RKO (cell line): ENCODE measurements at places on chromosomes 2 and 18.
A peak's percentile ranks its signal among the peaks of the same experiment; 100 is the strongest.

GRCh38 chr2:17386771-17387170 is 131.5 kb downstream of the RAD51AP2 start:
- no peak for DNase-seq

DNA sequence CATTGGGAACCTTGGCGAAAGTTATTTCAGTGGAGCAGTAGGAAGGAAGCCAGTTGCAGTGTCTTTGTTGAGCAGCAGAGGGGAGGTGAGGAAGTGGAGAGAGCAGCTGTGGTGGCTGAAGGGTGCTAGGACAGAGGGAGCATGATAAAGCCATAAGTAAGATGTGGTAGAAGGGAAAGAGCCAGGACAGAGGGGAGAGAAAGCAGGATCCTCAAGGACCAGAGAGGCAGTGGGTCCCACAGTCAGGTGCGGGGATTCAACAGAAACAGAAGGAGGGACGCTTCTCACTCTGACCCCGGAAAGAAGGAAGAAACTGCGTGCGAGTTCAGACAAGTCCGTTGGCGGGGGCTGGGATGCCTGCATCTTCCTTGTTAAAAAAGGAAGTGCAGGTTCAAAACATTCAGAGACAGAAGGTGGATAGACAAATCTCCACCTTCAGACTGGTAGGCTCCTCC is at the start of gene CXCR2:
TSS of gene CXCR2 (plus strand) at position 403 of the 455 bp plus-strand sequence. CDS start 8,774 bp downstream, outside the sequence.
- DNase-seq: no peak

- DNase-seq: no peak
Observed at GRCh38 chr2:68302281-68302875, 17.4 kb downstream of the CNRIP1 start.

GRCh38 chr2:106201661-106202060 is 7.6 kb upstream of the UXS1 start:
- no peak for DNase-seq

DNA sequence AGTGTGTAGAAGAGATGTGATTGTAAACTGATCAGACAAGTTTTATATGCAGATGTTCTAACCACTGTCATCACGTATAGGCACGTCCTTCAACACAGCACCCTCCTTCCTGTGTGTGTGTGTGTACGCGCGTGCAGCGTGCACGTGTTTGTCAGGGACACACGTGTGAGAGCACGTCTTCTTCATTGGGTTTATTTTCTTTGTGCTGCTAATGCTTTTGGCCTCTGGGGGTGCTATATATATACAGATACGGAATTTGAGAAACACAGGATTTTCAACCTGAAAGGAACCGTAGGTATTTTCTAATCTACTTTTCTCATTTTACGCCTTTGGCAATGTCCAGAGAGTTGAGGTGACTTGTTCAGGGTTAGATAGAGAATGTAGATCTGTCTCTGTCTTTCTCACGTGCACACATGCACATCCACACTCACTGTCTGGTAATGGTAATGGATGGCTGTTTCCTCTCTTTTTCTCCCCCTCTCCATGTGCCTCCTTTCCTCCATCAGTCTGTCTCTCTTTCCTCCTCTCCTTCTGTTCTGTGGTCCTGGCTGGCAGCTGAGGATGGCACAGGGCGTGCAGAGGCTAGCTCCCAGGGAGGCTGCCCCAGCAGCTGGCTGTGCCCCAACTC is 13.4 kb upstream of the CELF4 start:
- peak; percentile 64 for DNase-seq

DNA sequence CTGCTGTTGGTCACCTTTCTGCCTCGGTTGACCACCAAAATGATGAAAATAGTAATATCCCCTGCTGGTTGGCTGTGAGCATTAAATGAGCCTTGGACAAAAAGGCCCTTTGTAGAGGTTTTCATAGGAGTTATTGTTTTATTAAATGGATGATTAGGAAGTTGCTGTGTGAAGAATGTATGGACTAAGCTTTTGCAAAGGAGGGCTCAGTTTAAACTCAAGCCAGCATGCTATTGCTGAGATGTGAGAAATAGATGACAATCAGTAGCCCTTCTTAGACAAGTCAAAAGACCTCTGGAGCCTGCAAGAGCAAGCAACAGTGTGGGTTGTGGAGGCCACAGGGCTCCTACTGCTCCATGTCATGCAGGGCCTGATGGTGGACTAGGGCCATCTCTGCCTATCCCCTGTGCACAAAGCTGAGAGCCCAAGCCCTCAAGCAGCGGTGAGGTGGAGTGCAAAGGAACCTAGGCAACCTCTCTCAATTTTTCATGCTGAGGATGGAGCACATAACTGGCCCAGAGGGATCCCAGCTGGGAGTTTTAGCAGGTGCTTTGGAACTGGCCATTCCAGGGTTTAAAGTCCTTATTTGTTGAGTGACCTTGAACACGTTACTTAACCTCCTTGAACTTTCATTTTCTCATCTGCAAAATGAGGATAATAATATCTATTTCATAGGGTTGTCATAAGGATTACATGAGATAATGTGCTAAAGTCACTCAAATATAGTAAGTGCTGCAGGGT is 37.1 kb downstream of the FOSL2 start:
- DNase-seq: no peak

DNA sequence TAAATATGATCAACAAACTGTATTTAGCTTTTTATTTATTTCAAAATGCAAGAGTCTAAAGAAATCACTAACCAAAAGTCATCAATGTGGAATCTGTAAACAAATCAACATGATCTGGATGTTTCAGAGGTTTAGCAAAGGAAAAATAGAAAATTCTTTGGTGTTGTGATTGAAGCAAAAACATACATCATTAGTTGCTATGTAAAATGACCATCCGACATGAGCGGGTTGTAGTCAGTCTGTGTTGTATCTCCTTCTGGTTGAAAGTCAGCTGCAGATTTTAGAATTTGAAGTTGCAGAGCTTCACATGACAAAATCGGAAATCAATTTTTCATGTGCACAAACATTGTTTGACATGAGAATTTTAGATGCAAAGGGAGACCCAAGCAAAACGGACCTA is 63.2 kb downstream of the IRS1 start:
- DNase-seq: no peak

DNA sequence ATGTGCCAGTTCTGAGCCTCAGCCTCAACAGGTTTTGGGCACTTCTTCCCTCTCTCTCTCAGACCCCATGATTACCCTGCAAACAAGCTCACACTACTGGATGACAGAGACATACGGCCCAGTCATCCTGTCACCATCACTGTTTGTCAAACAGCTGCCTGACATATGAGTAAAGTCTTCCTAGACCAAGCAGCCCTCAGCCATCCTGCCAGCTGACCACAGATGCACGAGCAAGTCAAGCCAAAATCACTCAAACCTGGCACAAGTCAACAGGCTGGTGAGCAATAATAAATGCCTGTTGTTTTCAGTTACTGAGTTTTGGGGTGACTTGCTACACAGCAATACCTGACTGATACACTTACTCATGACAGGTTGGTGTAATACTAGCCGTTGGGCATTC is 75.5 kb upstream of the KLF7 start:
- peak; percentile 21 for DNase-seq

DNA sequence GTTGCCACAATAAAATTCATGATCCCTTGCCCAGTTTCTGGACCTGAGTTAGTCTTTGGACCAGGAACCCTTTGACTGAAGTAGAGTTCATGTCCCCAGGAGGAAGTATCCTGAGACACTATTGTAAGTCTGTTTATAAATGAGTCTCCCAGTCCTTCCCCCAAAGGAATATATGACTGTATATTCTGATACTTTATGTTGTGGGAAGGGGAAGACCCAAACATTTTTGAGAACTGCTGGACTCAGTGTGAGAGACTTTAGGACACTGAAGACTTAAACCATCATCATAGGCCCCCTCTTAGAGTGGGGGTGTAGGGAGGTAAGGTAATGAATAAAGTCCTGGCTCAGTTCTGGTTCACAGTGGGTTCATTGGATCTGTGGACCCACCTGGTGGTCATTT is 28.6 kb upstream of the CXCR4 start:
- DNase-seq: no peak

GRCh38 chr2:5690286-5690685 is 1.9 kb upstream of the SOX11 start:
- DNase-seq: no peak

DNA sequence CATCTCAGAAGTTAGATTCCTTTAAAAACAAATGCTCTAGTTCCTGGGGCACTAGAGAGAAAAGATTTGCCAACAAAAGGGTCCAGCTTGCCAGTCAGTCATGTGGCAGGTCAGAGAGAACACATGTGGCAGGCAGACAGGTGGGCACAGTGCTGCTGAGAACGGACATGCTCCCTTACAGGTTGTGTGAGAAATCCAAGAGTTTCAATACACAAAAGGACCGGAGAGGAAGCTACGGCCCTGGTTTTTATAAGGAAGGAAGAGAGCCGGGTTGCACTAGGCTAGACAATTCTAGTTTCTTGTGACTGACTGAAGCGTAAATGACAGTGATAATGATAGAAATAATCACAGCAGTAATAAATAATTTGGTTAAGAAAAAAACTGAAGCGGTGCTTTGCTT is 18.3 kb downstream of the CDC42EP3 start:
- no peak for DNase-seq
